Immature natural killer cell (primary cell): ENCODE measurements at places on chromosomes 12 and 14.

GRCh38 chr12:80033448-80033847, 65.9 kb upstream of the OTOGL start:
- DNase-seq, result no peak

DNA sequence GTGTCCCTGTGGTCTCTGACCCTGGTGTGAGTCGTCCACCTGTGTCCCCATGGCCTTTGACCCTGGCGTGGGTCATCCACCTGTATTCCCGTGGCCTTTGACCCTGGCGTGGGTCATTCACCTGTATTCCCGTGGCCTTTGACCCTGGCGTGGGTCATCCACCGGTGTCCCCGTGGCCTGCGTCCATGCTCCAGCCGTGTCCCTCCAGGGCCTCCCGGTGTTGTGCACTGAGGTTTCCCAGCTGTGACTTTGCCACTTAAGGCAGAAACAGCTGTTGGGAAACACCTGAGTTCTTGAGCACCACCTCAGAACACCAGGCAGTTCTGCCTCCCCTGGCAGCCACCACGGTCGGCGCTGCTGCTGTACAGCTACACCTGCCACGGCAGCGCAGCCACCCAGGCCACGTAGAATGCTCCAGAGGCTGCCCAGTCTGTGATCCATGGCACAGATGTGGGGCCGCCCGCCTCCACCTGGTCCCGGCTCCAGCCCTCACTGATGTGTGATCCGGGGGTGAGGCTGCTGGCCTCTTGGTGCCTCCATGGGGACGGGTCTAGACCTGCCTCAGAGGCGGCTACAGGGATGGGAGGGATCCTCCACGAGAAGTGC, 69.1 kb upstream of the GALNT9 start:
- DNase-seq, result no peak

GRCh38 chr12:92928421-92928961, 604 bp downstream of the EEA1 start:
- DNase-seq, result peak; percentile 52

DNA sequence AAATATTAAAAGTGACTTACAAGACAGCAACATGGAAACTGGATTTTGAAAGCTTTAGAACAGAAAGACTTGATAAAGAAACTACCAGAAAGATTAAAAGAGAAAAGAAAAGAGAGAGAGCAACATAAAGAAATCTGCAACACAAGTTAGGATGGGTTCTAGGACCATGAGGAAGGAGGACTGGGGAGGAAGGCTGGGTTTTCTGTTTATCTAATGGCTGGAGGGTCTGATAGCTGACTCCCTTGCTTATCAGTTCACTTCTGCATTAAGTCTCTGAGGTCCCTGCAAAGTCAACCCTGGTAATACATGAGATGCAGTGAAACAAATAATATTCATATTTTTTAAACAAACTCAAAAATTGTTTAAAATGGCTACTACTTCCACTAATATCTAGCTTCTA, 90.1 kb downstream of the RPAP3 start:
- no peak for DNase-seq

DNA sequence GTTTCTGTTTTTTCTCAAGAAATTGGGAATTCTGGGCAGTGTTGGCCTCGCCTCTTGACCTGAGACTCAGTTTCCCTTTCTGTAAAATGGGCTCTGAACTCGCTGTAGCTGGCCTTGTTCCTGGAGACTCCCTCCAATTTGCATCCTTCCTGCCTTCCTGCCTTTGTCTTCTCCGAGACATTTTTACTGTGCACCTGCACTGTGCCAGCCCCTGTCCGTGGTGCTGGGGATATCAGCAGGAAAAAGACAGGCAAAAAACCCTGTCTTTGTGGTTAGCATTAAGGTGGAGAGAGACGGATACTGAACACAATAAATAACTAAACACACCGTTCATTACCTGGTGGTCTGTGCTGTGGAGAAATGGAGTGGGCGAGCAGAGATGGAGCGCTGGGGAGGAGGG, 129.8 kb downstream of the AACS start:
- DNase-seq, result no peak

DNA sequence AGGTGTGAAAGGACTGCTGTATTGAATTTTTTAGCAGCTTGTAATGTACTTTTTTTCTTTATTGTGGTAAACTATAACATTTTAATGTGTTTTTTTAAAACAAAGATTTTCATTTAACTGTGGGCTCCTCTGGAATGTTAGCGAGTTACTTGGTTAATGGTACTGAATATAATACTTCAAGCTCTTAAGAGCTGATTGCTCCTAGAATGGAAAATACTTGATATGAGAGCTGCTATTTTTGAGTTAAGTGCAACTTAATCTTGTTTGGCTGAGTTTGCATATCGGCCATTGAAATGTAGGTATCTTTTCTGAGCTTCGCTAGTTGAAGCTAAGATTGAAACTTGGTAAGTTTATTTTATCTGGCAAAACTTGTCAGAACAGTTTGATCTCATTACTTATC, 7.4 kb downstream of the TMBIM6 start:
- DNase-seq, result no peak

DNA sequence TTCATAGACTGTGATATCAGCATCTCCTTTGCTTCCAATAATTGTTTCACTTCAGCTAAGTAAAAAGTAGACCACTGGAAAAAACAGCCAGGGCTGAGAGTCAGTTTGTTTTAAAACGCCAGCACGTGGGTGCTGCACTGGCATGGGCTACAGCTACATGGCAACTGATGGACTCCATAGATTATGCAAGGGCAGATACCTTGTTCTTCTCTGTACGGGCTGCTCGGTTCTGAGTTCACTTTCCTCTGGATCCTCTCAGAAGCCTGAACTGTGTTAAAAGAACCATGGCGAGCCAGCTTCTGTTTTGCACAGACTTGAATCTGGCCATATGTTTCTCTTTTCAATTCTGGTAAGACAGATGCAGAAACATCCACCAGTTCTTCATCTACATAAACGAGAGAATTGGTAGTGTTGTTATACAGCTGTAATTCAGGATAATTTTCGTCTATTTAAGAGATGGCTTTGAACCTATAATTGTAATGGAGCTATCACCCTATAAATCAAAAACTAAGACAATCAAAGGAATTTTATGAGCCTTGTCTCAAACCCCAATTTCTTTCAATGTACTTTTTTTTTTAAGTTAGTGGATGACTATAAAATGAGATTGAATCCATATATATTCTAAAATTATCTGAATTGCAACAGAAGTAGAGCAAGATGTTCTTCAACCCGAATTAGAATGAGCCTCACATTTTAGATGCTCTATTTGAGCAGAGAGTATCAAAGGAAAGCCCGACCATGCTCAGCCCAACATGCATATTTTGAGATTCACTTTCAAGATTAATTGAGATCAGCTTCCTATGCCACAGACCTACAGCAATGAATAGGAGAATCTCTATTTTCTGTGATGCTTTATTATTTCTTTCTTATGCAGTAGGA, 31.5 kb downstream of the E2F7 start:
- no peak for DNase-seq
